ENCODE measurements at places on chromosomes 1 and 21. TPM values are rescaled to one million over a fixed set of nuclear protein-coding genes. Genes with fewer than 3 reads are reported as not detected.

The PYHIN1 gene
- total RNA-seq: 1.6 TPM

DNA sequence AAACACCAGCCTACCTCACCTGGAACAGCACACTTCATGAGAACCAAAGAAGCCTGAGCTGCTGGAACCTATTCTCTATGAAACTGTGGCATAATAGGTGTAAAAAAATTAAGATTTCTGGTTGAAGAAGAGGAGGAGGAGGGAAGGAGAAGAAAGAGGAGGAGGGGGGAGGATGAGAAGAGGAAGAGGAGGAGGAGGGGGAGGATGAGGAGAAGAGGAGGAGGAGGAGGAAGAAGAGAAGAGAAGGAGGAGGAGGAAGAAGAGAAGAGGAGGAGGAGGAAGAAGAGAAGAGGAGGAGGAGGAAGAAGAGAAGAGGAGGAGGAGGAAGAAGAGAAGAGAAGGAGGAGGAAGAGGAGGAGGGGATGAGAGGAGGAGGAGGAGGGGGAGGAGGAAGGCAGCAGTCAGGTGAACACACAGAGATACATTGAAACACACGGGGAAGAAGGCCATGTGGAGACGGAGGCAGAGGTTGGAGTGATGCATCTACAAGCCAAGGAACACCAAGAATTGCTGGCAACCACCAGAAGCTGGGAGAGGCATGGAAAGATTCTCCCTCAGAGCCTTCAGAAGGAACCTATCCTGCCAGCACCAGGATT is 8.2 kb downstream of the ACTA1 start:
- H3K27ac ChIP-seq: no peak overlapping the region
- H3K36me3 ChIP-seq: no peaks in the 10 kb centered on the region
- H3K4me1 ChIP-seq: peaks cover under 1% of the 10 kb centered on the region

The PIK3R3 gene
- total RNA-seq: 12.9 TPM

The MLLT11 gene
- total RNA-seq: 0.26 TPM

The NFASC gene
- 4.4 TPM for total RNA-seq

- no peak overlapping the region for H3K27ac ChIP-seq
- H3K4me1 ChIP-seq: no peaks in the 10 kb centered on the region
- H3K36me3 ChIP-seq: no peaks in the 10 kb centered on the region
- no peaks in the 10 kb centered on the region for H3K27me3 ChIP-seq
- no peak overlapping the region for H3K4me3 ChIP-seq
Observed at GRCh38 chr1:185427264-185427663, 110.2 kb upstream of the IVNS1ABP start.

GRCh38 chr1:233057836-233058235 is 107.4 kb downstream of the NTPCR start:
- no peak for DNase-seq
- H3K4me1 ChIP-seq: no peaks in the 10 kb centered on the region
- H3K27me3 ChIP-seq: no peaks in the 10 kb centered on the region

- H3K27me3 ChIP-seq: no peaks in the 10 kb centered on the region
- no peak for DNase-seq
- H3K27ac ChIP-seq: no peak overlapping the region
- no peaks in the 10 kb centered on the region for H3K36me3 ChIP-seq
- no peaks in the 10 kb centered on the region for H3K4me1 ChIP-seq
Observed at GRCh38 chr21:43373362-43374227, 53.3 kb downstream of the SIK1 start.
